ENCODE measurements at places on chromosomes 4 and X. TPM values are rescaled to one million over a fixed set of nuclear protein-coding genes. Genes with fewer than 3 reads are reported as not detected.

The CT45A10 gene
- not detected for total RNA-seq

The PAK3 gene
- 12.5 TPM for total RNA-seq

The KLHL34 gene
- total RNA-seq, result not detected

GRCh38 chr4:112521123-112522023, 5.4 kb upstream of the NEUROG2 start:
- DNase-seq, result peak; percentile 90

GRCh38 chr4:125315576-125316400, 1.0 kb downstream of the FAT4 start:
- peak; percentile 90 for DNase-seq

The CDKL2 gene
- total RNA-seq, result 2.9 TPM

The SMIM10 gene
- not detected for total RNA-seq

GRCh38 chr4:87865960-87866598, 33.3 kb downstream of the MEPE start:
- peak; percentile 11 for DNase-seq

- DNase-seq, result no peak
Measured at GRCh38 chrX:122047261-122047660, 999.9 kb downstream of the GLUD2 start.

- DNase-seq, result no peak
Measured at GRCh38 chr4:128277856-128278255, 9.8 kb downstream of the PGRMC2 start.

DNA sequence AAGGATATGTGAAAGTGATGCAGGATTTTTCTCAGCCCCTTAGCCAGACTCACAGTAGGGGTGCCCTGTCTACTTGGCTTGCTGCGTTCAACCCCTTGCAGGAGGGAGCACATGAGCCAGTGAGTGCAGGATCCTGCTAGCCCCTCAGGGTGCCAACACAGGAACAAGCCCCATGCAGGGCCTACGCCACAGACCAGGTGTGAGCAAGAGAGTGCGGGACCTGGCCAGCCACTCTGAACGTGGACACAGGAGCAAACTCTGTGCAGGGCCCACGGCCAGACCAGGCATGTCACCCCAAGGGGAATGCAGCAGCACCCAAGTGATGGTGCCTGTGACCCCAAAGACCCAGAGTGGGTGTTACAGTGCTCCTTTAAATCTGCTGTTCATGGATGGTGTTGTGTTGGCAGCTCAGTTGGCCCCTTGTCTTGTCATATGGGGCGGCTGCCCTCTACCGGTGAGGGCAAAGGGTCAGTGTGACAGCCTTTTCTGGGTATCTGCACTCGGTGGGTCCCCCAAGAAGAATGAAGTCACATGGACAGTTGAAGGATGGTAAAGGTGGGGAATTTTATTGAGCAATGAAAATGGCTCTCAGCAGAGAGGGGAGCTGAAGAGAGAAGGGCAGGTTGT, 188.4 kb upstream of the MAOA start:
- DNase-seq, result peak; percentile 26

The ZMAT1 gene
- 3.1 TPM for total RNA-seq

All from neural progenitor cell (in vitro differentiated cells).